Smooth muscle cell of the pulmonary artery (primary cell): ENCODE measurements at places on chromosomes 2 and 18. TPM values are rescaled to one million over a fixed set of nuclear protein-coding genes. Genes with fewer than 3 reads are reported as not detected.

The POTEI gene
- not detected in 2 replicates for total RNA-seq

The MARCO gene
- total RNA-seq, result not detected in 2 replicates

The PLA2R1 gene
- total RNA-seq, result 23.3 and 33.7 TPM in 2 replicates

The UGT1A8 gene
- 0.17 TPM in 1 of 2 replicates, not detected in the other for total RNA-seq

The CYP27C1 gene
- under 0.01 and 0.13 TPM in 2 replicates for total RNA-seq

The RPRD1A gene
- total RNA-seq, result 51.1 and 62.8 TPM in 2 replicates

The CTAGE1 gene
- total RNA-seq, result 0.07 TPM in 1 of 2 replicates, not detected in the other

The TUBB8B gene
- not detected in 2 replicates for total RNA-seq

The MROH2A gene
- total RNA-seq, result not detected in 2 replicates
